ENCODE measurements at places on chromosomes 3 and 15.

GRCh38 chr3:141371882-141372281 lies 3.6 kb downstream of the ZBTB38 start:
- no peak for DNase-seq

DNA sequence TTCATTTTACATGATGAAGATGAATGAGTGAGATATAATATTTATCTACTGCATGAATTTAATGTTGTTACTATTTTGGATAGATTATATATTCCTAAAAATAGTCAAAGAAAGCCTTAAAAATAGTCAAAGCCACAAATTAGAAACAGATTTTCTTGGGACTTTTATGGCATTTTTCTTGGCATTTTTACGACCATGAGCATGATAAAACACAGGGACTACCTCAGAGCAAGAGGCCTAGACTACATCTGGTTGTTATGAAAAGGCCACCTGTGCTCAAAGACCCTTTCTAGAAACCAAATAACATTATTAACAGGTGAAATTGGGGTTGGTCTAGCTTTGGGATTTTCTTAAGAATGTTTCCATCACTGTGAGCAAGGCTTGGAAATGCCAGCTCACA lies 281.0 kb downstream of the OXSM start:
- DNase-seq: no peak

DNA sequence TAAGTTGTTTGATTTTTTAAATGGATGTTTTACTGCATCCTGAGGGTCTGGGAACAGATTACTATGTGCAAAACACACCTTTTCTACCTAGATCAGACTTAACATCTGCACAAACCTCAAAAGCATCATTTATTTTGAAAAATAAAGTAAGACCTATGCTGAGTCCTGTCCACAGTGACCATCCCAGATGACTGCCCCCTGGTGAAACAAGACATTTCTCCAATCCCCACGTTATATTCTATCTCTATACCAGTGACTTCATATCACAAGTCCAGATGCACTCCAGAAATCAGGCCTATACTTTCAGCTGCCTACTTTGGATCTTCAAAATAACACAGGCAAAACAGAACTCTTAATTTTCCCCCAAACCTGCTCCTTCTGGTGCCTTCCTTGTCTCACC lies 143.2 kb downstream of the P2RY1 start:
- no peak for DNase-seq

GRCh38 chr3:28948685-28949084 lies 332.2 kb upstream of the RBMS3 start:
- no peak for DNase-seq

DNA sequence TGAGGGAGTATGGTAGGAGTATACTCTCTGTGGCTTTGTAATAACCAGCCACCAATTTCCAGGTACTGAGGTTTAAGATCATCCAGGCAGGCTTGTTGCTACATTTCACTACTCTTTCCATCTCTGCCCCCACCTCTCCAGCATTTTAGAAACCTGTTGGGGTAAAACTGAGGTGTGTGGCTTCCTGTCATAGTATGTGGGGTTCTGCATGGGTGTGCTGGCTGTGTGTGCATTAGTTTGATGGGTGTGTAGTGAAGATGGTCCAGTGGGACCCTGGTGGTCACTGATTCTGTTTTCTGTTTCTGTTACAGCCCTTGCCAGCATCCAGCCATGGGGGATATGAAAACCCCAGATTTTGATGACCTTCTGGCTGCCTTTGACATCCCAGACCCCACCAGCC lies 34.0 kb downstream of the ZNF592 start:
- no peak for DNase-seq

DNA sequence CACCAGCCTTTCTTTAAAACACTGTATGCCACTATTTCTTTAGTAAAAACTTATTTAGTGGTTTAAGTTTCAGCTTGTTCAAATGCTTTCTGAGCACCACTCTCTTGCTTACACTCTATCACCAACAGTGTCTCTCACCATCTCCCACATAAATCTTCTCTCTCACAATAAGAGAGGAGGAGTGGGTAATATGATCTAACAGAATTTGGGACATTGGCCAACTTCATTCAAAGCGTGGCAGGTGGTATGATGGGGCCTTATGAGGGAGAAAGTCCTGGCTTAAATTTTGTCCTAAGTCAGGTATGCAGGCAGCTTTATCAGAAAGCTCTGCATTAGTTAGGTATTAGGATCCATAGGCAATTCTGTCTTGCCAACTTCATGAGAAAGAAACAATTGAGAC lies 1132.5 kb downstream of the TUSC7 start:
- DNase-seq: no peak

DNA sequence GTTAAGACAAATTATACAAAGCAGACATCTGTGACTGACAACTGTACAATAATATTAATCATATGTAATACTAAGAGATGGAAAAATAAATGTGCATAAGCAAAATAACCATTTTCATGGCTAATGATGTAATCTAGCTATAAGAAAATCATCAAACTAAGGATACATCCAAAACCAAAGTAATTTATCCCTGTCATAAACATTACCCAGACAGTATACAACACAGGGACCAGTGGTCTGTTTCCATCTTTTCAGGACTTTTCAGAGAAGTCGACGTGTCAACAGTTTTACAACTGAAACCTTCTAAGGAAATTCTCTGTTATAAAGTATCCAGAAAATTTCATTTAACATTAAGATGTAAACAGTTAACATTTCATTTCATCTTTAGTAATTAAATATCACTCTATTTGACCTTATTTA lies 11.0 kb downstream of the THBS1 start:
- no peak for DNase-seq

GRCh38 chr3:194250098-194251002 lies 100.8 kb downstream of the CPN2 start:
- no peak for DNase-seq

GRCh38 chr3:30733209-30733608 lies 126.8 kb downstream of the TGFBR2 start:
- DNase-seq: no peak

GRCh38 chr15:39443659-39444219 lies 137.1 kb upstream of the THBS1 start:
- DNase-seq: no peak

GRCh38 chr3:178480795-178481194 lies 55.4 kb upstream of the KCNMB2 start:
- DNase-seq: no peak

DNA sequence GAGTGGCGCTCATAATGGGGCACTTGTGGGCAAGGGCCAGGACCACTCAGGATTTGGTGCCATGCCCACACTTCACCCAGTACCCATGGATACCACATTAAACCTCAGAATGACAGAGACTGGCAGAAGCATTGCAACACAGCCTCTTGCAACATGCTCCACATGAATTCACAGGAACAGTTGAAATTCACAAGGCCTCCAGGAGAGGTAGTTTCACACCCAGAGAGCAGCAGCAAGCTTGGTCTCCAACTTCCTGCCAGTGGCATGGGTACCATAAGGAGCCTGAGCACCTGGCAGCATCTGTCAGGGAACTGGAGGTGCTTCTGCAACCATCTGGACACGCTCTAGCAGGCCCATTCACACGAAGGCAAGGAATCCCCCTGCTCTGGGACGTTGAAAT lies 101.0 kb downstream of the OSBPL10 start:
- DNase-seq: no peak

DNA sequence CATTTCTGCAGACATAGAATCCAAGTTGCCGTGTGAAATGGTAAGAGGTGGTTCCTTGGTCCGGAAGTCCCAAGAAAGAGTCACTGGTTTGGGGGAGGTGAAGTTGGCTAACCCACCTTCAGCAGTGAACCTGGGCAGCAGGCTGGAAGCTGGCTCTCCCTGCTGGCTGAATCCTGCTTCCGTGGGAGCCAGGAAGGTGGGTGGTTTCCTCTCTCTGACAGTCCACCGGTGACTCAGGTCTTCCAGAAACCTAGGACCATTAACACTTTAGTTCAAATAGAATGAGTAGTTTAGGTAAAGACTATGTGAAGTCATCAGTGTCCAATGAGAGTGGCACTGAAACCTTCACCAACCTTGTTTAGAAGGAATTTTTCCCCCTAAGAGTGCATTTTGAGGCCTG lies 87.4 kb upstream of the CACNA2D3 start:
- no peak for DNase-seq

GRCh38 chr3:48990636-48991469 lies 812 bp downstream of the P4HTM start:
- DNase-seq: peak; percentile 53

All from liver (tissue), 10 donors.